Stimulated activated CD4-positive, alpha-beta T cell treated with anti-CD3 and anti-CD28 coated beads, Interleukin-1b, Interleukin-23, amount 100 ng/mL, for 1 hour (primary cell): ENCODE measurements at places on chromosomes 3 and 15.

DNA sequence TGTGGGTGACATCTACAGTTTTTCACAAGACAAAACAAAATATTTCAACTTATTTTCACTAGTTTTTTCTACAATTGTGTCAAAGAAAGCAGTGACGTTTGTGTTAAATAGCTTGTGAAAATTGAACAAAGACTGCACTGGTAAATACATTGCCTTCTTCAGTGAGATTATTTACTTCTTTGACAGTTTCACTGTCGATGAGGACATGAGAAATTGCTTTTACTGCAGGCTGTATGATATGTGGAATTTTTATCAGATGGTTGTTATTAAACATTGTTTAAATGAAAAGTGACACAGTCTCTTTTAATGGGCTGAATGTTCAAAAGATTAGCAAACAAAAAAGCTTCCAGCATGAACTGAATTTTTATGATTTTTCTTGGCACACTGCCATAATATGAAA is 773.9 kb upstream of the CADM2 start:
- no peak for DNase-seq

DNA sequence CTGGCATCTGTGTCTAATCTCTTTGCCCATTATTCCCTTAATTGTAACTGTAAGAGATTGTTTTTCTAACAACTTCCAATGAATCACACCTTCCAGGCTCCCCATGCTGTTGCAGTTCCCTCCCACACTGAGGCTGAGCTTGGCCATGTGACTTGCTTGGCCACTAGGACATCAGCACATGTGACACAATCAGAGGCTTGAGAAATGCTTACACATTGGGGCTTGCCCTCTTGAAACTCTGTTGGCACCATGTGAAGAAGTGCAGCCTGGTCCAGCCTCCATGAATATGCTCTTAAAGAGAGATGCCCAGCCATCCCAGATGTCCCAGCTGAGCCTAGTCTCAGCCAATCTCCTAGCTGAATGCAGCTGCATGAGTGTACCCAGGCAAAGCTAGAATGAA is 326.8 kb upstream of the SOX2 start:
- DNase-seq: no peak

GRCh38 chr3:126329927-126330725 is 27.1 kb downstream of the KLF15 start:
- DNase-seq: no peak

- DNase-seq: no peak
Measured at GRCh38 chr15:71426792-71427191, 311.5 kb downstream of the THSD4 start.

DNA sequence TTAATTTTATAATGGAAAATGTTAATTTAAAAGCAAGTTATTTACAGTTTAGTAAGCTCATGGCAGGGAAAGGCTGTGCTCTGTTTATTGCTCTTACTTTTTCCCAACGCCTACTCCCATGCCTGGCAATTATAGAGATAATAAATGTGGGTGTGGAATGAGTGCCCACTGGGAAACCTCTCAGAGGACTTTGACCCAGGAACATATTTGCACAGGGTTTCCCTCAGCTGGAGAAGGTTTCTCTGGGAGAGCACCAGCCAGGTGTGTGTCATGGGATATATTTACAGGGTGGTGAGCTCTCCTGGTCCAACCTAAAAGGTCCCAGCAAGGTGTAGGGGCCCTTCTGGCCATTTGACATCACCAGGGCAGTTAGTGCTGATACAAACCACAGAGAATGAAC is 27.9 kb downstream of the ZNF710 start:
- DNase-seq: no peak

DNA sequence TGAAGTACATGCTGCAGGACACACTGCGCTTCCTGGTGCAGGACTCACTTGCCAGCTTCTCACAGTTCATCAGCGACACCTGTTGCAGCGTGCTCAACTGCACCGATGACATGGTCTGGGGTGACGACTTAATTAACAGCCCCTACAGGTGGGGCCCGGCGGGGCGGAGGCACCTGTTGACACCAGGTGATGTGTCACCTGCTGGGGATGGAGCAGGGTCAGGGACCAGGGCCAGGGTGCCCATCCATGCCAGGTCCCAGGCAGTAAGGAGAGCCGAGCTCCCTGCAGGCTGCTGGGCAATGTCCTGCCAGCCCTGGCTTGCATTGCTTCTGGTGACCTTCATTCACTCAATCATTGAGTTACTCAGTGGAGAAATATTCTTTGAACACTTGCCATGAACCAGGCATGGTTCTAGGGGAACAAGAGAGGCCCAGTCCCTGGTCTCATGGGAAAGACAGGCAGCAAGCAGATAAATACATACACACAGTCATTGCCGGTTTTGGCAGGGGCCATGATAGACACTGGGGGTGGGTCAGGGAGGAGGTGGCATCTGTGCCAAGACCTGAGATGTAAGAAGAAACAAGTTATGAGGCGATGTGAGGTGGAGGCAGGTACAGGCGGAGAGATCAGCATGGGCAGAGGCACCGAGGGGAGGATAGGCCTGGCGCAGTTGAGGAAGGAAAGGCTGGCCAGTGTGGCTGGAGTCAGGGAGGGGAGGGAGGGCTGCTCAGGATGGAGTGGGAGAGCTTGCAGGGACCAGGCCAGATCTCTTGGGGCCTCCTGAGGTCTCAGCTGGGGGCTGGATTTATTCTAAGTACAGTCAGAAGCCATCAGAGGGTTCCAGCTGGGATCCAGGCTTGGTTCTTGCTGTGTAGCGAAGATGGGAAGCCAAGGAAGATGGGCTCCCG is 30.8 kb downstream of the DNAH1 start:
- no peak for DNase-seq

DNA sequence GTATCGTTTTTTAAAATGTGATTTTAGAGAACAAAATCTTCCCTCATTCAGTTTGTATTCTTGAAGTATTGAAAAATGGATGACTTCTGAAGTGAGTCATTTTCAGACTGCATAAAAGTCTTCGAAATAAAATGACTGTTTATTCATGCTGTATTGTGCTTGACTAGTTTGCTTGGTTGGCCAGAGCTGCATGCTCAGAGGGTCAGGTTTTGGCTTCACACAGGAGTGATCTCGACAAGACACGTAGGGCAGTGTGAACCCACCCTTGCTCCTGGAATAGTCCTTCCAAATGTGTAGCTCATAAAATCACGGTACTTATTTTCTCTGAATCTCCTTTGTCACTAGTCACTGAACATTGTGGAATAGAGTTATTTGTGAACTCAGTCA is 73.3 kb downstream of the FNDC3B start:
- DNase-seq: no peak

GRCh38 chr3:154120961-154121700 is at the start of gene ARHGEF26:
Gene ARHGEF26 (plus strand): TSS chr3:154121390. CDS start chr3:154121993, 603 bp downstream.
- DNase-seq: peak; percentile 20

DNA sequence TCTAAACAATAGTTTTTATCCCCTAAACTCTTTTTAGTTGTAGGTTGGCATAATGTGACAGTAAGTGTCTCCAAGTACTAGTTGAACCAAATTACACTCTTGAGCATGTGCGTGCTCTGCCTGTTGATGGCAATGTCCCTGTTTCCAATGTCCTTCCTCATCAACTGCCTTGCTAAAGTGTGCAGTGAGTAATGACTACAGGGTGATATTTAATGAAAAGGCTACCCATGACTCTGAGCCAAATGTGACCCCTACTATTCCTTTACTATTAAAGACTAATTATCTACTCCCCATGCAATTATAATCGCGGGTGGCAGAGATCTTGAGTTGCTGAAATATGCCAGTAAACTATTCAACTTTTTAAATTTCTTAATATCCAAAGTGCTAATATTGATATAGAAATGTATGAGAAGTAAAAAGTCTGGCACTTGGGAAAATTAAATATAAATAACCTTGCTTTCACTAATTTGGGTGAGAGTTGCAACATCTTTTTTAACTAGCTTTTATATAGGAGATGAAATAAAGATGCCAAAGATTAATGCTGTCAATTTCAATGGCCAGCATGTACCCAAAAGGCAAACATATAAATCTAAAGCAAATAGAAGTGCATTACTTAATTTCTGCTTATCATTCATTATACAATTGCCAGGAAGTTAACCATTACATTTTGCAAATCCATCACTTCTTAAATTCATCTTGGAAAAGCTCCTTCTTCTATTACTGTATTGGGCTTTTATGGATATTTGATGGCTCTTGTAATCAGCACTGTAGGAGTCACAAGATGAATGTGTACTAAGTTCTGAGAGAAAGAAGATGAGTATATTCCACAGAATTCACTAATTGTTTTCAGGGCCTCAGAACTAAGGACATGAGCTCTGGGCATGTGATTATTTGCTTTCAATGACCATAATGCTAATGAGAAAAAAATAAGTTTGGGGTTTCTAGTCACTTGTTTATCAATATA is 518.2 kb upstream of the NAALADL2 start:
- no peak for DNase-seq

DNA sequence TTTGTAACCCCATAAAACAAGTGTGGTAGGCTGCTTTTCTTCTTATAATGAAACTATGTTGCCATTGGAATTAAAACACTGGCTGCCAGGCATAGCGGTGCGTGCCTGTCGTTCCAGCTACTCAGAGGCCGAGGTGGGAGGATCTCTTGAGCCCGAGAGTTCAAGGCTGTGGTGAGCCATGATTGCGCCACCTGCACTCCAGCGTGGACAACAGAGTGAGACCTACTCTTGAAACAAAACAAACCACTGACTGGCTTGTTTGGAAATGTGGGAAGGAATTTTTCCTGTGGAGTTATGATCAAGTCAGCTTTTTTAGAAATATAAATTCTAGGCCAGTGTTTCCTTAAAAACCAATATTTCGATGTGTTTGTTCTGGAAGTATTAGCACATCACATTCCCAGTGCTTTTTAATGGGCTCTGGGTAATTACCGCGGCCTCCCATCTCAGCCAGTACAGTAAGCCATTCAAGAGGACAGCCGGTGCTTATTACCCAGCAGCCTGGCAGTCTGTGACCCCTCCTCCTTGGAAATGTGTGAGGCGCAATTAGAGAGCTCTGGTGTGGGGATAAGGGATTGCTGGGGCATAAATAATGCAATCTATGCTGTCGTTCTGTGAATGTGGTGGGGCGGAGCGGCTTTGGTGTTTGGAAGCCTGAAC is 58.3 kb upstream of the TRAK1 start:
- DNase-seq: no peak

GRCh38 chr15:73270366-73271097 is 98.2 kb downstream of the HCN4 start:
- no peak for DNase-seq

DNA sequence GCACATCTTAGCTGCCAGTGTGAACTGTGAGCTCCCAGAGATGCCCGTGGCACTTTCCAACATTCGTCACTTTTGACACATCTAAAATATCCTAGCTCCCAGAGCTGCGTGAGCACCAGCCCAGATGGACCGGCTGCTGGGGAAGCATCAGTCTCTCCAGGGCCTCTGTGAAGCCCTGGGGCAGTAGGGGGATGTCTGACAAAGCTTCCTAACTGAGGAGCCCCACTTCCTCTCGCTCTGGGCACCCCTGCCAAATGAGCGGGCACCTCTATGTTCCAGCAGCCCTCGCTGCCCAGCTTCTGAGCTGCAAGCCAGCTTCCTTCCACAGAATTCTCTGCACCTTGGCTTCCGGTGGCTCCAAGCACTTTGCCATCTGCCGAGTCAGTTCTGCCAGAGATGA is 91.1 kb downstream of the LIPC start:
- no peak for DNase-seq

DNA sequence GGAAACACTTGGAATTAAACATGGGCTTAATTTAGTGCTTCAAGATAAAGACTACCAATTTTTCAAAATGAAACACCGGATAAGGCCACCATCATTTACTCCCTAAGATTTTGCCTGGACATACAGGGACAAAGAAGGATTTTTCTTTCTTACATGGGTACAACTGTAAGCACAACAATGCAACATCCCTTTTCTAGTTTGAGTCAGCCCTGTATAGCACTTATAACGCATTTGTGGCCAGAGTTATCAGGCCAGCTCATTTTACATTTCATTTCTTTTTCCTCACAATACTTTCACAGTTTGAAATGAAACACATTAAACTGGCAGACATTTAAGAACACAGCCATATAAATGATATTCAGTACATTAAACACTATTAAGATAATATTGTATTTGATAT is 9.8 kb upstream of the SUCNR1 start:
- DNase-seq: no peak

- DNase-seq: no peak
Measured at GRCh38 chr3:25603703-25604102, 61.0 kb downstream of the TOP2B start.

- DNase-seq: no peak
Measured at GRCh38 chr3:16249336-16249735, 15.4 kb downstream of the DPH3 start.

- DNase-seq: no peak
Measured at GRCh38 chr15:51751697-51752683, 593 bp downstream of the TMOD2 start.

- DNase-seq: no peak
Measured at GRCh38 chr3:94063496-94064119, 747 bp downstream of the NSUN3 start.

DNA sequence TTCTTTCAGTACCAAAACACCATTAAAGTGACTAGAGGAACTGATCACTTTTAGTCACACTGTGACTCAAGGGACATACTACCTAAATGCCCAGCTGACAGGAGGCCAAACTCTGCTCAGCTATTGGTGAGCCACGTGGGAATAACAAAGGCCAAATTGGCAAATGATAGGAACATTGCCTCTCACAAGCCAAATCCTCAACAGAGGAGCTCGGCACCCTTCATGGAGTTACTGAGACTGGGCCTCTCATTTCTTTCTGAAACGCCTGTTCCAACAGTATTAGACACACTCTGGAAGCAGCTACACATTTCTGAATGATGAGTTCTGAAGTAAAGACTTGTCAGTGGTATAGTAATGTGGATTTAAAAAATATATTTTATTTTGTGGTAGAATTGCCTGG is 166.0 kb upstream of the COL8A1 start:
- no peak for DNase-seq
